ENCODE measurements at places on chromosomes 1 and 21.

DNA sequence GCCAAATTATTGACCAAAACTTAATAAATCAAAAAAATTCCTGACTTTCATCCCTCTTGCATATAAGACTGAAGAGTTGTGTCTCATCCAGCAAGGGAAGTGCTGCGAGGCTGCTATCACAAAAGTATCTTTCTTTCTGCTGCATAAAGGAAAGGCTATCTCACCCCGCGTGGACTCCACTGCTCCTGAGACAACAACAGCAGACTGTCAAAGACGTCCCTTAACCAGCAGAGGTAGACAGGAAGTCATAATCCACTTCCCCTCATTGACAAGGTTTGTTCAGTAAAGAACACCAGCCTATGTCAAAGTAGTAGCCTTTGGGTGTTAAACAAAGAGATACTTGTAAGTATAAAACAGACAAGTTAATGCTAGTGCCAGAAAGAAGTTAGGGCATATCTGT is 29.4 kb downstream of the VPS26C start:
- no peak for DNase-seq

- no peak for DNase-seq
Observed at GRCh38 chr1:219563568-219563967, 49.3 kb downstream of the ZC3H11B start.

GRCh38 chr21:35428001-35428320 is 378.9 kb upstream of the RUNX1 start:
- no peak for DNase-seq

DNA sequence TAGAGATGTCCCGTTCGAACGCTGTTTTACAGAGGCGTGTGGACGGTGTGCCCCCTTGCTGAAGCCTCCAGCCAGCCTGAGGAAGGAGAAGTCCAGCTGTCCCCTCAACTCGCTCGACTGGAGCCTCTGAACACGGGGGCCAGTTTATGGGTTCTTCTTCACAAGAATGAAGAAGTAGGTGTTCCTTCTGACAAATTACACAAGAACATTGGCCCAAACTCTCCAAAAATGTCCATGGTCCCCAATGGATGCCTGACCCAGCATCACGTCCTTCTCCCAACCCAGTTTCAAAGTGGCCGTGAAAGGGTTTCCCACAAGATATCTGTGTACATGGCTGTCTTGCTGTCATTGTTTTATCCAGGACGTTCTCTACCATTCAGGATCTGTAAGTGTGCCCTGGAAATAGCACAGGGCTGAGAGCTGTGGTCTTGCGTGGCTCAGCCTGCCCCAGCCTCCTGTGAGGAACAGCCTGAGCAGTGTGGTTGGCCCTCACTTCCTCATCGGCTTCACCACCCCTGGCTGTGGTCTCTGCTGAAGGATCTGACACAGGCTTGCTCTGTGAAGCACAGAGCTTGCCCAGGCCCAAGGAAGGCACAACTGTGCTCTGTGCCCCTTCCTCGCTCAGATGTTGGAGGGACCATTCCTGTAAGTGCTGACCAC is 1.0 kb upstream of the S100B start:
- no peak for DNase-seq

DNA sequence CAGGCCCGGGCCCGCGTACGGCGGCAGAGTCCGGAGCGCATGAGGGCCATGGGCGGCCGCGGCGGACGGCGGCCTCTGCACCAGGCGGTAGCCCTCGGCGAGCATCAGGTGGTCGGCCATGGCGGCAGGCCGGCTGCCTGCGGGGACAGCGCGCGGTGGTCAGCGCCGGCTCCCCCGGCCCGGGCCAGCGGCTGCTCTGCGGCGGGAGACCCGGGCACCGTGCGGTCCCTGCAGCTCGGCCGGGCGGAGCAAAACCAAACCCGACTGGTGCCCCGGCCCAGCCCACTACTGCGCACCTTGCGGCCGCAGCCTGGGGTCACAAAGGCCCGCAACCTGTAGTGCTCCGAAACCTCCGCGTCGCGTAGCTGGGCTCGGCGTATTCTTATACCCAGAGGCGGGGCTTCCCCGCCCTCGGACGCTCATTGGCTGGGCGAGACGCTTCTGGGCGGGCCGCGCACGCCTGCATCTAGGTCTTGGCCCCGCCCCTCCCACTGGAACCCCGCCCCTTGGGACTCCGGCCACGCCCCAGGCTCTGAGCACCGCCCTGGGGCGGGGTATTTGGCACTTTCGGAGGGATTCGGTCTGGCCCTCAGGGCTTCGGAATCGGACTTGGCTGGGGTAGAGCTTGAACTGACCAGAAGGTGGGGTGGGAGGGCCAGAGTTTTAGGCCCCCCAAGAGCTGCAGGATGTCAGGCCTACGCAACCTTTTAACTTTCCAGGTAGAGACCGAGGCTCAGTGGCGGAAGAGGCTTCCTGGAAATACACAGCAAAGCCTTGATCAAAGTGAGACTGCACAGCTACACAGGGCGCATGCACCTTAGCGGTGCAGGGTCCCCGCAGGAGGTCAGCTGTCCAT is at the start of gene CITED4:
Gene CITED4 (minus strand): TSS at position 356 of the 856 bp plus-strand sequence. CDS start 236 bp downstream, at position 120.
- peak; percentile 36 for DNase-seq

DNA sequence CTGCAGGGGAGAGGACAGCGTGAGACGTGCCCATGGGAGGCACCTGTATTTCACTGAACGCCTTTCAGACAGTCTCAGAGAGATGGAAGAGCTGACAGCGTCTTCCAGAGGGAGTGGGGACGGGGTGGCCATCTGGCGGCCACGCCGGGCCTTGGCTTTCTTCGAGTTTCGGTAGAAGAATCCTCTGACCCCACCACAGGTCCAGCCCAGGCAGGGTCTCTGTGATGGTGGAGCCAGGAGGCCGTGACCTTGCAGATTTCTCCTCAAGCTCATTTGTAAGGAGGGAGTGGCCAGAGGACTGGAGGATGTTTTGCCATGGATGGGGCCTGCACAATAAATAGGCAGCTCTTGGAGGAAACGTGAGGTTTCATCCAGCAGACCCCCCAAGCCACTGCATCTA is 47.6 kb upstream of the ADARB1 start:
- DNase-seq: no peak

DNA sequence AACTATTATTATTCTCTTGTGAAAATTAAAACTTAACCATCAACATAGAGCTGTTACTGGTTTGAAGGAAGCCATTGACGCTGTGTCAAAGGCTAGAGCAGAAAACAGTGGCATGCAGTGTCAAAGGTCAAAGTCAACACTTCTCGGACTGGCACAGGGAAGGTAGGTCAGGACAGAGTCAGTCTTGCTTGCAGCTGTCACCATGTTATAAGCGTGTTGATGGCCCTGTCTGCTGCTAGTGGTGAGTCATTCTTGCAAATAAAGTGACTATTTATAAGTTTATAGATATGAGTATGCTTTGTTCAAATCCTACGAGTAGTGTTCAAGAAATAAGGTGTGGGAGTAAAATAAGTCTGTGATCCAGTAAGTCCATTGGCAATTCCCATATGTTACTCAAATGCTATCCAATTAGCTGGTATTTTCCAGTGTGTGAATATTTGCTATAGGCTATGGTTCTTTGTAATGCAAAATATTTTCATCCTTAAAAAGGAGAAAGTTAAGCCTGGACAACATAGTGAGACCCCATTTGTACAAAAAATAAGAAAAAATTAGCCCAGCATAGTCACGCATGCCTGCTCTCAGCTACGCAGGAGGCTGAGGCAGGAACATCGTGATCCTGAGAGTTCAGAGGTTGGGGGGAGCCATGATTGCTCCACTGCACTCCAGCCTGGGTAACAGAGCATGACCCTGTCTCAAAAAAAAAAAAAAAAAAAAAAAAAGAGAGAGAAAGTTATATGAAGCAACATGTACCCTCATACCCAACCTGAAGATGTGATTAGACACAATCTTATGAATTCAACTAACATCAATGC is 26.3 kb upstream of the TINAGL1 start:
- DNase-seq: no peak

GRCh38 chr1:32336591-32336932 is 529 bp upstream of the MARCKSL1 start:
- DNase-seq: no peak

DNA sequence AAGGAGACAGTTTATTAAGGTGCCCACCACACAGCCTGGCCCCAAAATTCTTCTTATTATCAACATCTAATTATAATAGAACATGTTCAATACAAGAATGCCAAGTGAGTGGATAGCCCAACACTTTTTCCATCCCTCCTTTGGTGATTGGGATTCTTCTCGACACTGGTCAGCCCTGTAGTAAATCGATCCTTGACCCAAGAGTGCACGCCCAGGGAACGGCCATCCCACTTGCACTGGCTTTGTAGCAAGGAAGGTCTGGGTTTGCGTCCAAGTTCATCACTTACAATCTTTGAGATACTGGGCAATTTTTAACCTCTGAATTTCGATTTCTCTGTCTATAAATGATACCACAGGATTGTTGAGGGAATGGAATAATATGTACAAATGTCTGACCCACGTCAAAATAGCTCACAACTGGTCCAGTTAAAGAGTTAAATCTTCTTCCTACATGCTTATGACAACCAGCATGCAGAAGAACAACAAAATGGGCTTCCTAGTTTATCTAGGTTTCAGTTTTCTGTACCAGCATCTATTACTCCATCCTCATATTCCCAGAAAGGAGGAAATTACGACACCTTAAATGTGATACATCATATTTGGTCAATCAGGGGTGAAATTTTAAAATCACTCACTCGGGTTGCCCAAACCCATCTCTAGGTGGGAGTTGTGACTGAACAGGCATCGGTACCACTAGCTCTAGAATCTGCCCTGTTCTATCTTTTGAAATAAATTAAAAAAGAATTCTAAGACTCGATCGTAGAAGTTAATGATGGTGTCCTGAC is 161.8 kb downstream of the CLIC6 start:
- DNase-seq: no peak

GRCh38 chr1:6074192-6074901 is 28.7 kb downstream of the KCNAB2 start:
- no peak for DNase-seq

DNA sequence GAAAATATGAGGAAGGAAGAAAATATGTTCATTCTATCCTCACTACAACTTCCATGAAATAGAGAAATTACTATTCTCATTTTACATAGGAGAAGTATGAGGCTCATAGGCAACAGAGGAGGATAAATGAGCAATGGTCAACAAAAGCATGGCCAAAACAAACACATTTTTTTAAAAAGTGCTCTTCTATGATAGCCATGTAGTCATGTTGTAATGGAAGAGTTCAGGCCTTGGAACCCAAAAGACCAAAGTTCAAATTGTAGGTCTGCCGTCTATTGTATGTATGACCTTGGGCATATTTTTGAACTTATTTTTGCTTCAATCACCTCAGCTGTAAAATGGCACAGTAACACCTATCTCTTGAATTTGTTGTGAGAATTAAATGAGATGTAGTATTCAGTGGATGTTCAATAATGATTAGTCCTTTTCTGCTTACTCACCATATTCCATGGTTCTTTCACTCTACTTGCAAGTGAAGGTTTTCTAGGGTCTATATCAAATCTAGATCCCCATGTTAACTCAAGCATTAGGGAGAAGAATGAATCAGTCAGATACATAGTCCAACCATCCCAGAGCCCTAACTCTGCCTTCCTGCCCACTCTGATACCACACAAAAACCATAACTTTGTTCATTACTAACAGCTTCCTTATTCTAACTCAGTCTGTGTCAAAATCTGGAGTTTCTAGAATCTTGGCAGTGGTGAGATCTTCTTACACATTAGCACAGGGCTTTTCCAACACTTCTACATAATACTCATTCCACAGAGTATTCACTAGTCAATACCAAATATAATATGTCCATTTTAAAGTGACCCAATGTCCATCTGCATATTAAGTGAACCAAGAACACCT is 353.2 kb downstream of the PLPP3 start:
- DNase-seq: no peak

DNA sequence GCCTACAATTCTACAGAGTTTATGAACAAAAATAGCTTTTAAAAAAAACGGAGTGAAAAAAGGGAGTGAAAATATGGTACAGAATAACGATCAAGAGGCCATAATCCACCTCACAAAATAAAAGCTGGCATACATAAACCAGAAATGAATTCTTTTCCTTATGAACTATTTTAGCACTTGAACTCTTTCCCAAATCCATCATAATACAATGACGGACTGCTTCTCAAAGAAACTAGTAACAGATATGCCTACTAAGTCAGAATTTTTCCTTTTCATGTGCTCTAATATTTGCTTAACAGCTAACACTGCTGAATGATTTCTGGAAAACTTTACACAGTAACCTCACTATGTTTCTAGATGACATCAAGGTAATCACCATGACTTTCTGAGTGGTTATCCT is 144.0 kb downstream of the EIF4G3 start:
- DNase-seq: no peak

DNA sequence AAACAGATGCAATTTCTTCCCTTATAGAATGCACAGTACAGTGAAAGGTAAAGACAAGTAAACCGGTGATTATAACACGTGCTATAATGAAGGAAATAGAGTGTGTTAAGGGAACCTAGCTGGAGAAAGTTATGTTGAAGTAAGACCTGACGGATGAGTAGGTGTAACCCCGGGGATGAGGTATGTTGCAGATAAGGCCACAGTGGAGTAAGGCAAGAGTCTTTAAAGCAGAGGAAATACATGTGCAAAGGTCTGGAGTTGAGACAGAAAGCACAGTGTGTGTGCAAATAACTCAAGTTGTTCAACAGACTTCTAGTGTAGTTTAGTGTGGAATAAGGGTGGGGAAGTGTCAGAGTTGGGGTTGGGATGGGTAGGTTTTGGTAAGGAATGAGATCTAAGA is 2.9 kb downstream of the DBT start:
- DNase-seq: no peak
